ENCODE measurements at places on chromosomes 5 and 9.

DNA sequence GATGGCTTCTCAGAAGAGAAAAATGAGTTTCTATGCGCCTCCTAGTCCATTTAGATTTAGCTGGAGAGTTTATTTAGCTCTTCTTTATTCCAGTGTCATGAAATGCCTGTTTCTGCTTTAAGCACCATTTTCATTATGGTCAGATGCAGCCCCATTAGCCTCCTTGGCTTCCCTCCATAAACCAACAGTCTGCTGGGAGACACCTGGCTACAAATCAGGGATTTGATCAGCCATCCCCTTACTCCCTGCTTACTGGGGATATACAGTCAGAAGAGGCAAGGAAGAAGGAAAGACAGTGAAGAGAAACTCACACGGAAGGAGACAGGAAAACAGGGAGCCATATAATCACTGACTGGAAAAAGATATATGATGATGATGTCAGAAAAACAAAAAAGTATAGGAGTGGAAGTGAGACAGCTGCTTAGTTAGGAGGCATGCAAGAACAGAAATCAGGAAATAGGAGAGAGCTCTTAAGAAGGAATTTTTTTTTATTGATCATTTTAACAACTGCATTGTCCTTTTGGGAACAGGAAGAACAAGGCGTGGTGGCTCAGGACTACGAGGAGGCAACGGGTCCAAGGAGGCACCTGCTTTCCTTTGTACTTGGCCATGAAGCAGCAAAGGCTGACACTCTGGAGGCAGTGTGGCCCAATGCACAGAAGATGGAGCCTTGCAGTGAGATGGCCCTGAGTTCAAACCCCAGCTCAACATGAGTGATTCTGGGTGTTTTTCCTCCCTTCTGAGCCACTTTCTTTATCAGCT lies 56.1 kb downstream of the MED27 start:
- no peak for DNase-seq

DNA sequence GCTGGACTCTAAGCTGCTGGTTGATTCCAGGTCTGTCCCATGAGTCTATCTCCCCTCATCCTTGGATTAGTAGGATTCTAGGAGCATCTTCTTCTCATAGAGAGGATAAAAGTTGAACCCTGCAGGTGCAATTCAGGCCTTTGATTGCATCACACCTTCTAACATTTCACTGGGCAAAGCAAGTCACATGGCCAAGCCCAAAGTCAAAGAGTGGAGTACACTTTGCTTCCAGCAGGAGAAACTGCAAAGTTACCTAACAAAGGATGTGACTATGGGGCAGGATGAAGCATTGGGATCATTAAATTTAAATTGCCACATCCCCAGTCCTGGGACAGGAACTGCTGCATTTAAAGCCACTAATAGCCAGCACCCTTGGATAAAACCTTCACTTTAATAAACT lies 51.0 kb upstream of the EGFLAM start:
- DNase-seq = no peak

DNA sequence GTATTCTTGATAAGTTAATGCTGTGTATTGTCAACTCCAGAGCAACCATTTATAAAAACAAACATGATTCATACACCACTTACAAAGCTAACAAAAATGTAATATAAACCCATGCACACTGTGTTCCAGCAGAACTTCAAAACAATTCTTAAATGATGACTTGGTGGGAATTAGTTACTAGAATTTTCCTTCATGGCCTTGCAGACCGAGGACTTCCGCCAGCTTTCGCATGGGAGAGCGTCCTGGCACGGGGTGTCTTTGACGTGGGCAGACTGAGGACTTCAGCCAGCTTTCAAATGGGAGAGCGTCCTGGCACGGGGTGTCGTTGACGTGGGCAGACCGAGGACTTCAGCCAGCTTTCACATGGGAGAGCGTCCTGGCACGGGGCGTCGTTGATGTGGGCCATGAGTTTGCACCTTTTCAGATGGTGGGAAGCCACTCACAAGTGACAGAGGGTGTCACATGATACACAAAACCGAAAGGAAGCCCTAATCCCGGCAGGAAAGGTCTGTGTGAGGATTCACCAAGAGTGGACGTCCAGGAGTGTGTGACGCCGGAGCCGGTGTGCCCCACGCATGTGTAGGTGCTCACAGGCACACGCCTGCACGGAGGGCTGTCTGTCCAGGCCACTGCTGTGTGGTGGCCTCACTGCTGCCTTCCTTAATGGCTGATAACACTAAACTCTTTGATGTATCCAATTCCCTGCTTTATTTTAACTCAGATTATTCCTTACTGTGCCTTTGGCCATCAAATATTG lies 211.3 kb upstream of the IRX4 start:
- no peak for DNase-seq

- no peak for DNase-seq
Observed at GRCh38 chr5:170386743-170387395, 2.3 kb downstream of the KCNMB1 start.

DNA sequence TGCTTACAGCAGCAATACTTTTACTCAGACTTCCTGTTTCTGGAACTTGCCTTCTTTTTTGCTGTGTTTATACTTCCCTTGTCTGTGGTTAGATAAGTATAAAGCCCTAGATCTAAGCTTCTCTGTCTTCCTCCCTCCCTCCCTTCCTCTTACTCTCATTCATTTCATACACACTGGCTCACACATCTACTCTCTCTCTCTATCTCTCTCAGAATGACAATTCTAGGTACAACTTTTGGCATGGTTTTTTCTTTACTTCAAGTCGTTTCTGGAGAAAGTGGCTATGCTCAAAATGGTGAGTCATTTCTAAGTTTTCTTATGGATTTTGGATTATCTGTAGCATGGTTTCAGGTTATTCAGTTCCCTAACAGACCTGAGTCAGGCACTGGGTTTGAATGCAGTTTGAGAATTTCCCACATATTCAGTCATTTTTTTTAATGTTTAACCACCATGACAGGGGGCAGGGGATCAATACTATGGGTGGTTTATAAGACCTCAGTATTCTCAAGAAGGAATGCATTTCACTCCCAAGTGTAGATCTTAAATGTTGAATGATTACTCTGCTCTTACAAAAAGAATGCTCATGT lies at the start of gene IL7R:
Gene IL7R, plus strand, starts transcription at position 127 of the 587 bp plus-strand sequence. Its CDS starts 87 bp downstream, at position 214.
- DNase-seq = no peak

- DNase-seq = no peak
Observed at GRCh38 chr5:14674983-14675854, 10.7 kb downstream of the OTULIN start.

GRCh38 chr5:87195104-87195591 lies 72.5 kb upstream of the RASA1 start:
- no peak for DNase-seq

GRCh38 chr9:9108641-9109040 lies 1309.1 kb upstream of the DMAC1 start:
- DNase-seq = no peak

- no peak for DNase-seq
Observed at GRCh38 chr9:113635586-113635985, 172.1 kb downstream of the RGS3 start.

GRCh38 chr5:53820119-53820801 lies 259.8 kb downstream of the NDUFS4 start:
- no peak for DNase-seq

GRCh38 chr9:114693248-114693855 lies 11.4 kb upstream of the TEX48 start:
- no peak for DNase-seq

- DNase-seq = no peak
Observed at GRCh38 chr5:146940295-146940694, 61.7 kb upstream of the PPP2R2B start.

Measured in GM18507 (cell line).